ENCODE measurements at places on chromosomes 1 and 21.
A peak's percentile ranks its signal among the peaks of the same experiment; 100 is the strongest.

- DNase-seq: no peak
Observed at GRCh38 chr1:202283379-202283844, 58.3 kb downstream of the UBE2T start.

- no peak for DNase-seq
Observed at GRCh38 chr1:147807405-147807804, 47.0 kb upstream of the GJA5 start.

- no peak for DNase-seq
Observed at GRCh38 chr1:165403835-165404482, 41.0 kb downstream of the RXRG start.

DNA sequence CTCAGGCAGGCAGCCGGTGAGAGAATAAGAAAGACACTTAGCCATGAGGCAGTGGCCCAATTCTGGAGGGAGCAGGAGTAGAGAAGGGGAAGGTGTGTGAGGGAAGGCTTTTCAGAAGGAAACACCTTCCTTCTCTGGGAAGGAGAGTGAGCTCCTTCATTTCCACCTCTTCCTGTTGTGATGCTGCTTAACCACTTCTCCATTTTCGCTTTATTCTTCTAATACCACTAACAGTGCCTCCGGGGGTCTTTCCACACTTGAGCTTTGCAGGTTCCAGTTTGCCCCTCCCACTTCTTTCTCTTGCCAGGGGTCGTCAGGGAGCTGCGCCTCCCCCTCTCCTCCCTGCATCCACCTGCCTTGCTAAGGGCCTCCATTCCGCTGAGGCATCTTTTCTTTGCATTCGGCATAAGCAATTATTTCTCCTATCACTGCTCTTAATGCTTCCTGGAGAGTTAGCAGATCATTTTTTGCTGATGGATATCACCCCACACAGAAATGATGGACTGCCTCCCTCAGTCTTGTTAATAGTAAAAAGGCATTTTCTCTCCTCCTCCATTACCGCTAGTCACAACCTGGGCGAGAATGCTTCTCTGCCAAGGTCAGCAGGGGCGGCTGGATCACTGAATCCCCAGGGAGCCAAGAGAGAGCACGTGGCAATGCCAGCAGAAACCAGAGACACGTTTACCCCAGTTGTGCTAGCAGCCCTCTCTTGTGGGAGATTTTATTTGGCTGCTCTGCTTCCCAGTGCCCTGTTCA is 74.8 kb downstream of the ELAVL4 start:
- no peak for DNase-seq

GRCh38 chr1:225882694-225883615 is 775 bp upstream of the TMEM63A start:
- peak; percentile 74 for DNase-seq

DNA sequence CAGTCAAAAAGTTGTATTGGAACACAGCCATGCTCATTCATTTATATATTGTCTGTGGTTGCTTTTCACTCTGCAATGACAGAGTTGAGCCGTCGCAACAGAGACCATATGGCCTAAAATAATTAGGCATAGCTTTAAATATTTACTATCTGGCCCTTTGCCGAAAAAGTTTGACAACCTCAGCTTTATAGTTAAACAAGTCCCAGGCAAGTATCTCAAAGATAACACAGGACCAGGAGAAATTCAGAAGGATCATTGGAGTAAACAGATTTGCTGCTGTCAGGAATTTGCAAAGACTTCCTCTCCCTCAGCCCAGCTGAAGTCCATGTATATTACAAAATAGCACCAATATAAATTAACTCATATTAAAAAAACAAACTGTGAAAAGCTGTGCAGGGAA is 34.4 kb downstream of the NID1 start:
- no peak for DNase-seq

- DNase-seq: no peak
Observed at GRCh38 chr1:205376739-205377138, 20.0 kb upstream of the KLHDC8A start.

DNA sequence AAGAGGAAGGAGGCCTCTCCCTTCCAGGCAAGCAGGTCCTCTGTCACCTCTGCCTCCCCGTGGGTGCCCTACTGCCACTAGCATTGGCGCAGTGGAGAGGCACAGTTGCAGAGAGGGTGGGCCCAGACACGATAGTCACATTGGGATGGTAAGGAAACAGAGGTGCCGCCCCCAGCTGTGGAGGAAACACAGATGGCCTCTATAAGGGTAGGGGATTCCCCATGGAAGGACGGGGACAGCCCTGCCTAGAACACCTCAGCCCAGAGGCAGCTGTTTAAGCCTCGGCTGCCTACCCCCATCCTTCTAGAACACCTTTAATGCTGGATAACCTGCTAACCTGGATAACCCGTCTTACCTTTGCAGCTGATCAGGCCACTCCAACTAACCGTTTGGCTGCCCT is 65.7 kb upstream of the CNTN2 start:
- no peak for DNase-seq

DNA sequence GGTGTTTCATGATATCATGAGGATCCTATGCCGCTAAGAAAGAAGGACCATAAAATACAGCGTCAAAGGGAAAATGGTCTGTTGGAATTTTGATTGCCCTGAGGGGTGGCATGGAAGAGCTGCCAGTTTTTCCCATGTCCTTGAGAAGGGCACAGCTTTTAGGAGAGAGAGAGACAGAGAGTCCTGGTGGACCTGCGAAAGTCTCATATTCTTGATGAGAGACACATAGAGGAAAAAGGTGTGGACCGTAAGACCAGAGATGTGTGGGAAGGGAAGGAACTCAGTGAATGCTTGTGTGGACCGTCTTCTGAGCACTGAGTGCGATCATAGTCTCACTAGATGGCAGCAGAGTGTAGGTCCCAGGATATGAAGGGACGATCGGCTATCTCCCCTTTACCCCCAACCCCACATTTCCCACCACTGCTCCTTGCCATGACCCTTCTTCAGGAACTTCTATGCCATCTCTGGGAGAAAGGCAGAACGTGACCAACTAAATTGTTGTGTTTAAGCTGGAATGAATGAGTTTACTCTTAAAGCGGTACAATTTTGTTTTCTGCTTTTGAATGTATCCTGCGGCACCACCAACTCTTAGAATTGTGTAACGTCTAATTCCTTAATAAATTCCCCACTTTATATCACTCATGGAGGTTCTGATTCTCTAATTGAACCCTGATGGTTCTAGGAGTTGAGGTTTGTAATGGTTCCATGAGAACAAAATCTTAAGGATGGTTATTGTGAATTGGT is 117.7 kb downstream of the CTH start:
- DNase-seq: no peak

DNA sequence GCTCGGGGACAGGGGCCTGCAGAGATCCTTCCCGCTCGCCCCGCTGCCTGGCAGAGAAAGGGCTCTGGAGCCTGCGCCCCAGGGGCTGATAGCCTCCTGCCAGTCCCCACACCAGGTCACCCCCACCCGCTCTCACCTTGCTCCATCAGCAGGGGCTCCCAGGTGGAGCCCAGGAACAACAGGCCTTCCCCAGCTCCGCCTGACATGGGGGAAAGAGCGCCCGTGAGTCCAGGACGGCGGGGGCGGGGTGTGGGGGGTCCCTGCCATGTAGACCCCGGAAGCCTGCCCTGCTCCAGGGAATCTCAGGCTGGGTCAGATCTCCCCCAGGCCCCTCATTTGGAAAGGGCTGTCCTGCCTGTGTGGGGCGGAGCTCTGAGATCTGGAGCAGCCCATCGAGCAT is 166.5 kb downstream of the PRDM16 start:
- DNase-seq: no peak

DNA sequence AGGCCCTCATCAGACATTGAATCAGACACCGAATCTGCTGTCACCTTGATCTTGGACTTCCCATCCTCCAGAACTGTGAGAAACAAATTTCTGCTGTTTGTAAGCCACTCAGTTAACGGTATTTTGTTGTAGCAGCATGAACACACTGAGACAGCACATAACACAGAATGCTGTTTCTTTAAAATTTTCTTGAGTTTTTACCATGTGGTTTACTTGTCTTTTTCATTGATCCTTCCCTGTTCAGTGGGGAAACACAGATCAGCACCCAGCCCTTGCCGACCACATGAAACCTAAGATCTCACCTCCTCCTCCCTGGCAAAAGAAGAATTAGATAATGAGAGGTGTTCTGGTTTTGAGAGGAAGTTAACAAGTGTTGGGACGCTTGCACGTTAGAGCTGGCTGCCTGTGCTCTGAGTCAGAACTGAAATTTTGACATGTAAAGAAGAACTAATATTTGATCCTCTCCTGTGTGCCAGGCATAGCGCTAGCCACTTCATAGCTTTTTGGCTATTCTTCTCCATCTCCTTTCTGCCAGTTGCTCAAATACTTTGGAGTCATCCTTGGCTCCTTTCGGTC is 179.6 kb downstream of the DHRS3 start:
- DNase-seq: no peak

DNA sequence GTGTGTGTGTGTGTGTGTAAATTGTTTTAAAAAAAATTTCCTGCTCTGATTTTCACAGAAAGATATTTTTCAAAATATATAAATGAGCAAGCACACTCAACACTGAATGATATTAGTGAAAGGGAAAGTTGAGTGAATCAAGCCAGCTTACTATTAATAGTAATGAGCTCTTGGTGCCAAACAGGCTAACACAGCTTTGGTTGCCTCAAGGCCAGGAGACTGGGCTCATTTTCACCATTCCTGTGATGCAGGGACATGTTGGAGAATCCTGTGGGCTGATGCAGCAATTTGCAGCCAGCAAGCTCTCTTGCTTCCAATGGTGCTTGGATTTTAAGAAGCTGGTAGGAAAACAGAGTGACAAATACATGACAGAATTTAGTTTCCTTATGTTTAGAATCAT is 30.2 kb downstream of the PLA2G4A start:
- no peak for DNase-seq

DNA sequence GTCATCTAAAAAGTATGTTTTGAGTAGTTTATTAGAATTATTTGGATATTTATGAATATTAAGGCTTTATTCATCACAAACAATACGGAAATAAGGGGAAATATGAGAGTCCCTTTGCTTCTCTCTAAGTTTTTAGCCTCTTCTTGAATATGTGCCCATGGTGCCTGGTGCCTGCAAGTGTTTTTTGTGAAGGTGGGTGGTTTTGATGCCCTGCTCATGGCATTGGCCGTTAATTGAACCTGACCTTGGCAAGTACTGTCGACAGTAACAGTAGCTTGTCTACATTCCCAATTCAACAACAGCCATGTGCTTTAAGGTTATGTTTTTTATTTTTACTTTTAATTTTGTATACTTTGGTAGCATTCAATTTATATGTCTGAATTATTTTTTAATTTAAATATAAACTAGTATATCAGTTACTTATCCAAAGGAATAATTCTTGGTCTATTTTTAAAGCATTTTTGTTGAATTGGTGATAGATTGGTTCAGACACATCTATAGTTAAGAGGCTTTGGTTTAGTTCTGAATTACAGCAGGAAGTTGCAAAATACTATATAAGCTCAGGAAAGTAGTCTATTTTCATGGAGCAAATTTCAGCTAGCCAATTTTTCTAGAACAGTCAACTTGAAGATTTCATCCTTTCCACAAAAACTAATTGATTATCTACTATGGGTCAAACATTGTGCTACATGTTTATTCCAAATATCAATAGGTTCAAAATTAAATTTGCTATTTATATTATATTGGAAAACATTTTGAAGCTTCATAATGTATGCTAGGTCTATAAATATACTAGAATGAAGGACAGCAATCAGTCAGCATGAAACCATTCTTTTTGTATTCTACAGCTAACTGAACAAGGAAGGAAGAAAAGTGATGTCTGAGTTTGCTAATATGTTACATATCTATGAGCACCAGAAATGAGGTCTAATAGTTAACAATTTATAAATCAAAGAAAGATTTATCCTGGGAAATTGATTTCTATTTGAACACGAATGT is 184.4 kb downstream of the MRPL39 start:
- DNase-seq: no peak

- DNase-seq: no peak
Observed at GRCh38 chr1:235068158-235069121, 60.2 kb downstream of the TOMM20 start.

Measured in left forelimb (tissue), 1 donor.